ENCODE measurements at places on chromosomes 6 and 20.
A peak's percentile ranks its signal among the peaks of the same experiment; 100 is the strongest.

GRCh38 chr20:17750722-17751045 lies 50.9 kb downstream of the BANF2 start:
- DNase-seq = no peak

GRCh38 chr6:98498144-98498775 lies 336.1 kb upstream of the POU3F2 start:
- no peak for DNase-seq

- DNase-seq = no peak
These were observed 13.4 kb upstream of the SMIM8 start for GRCh38 chr6:87308970-87309369.

GRCh38 chr6:36777801-36778200 lies 61.4 kb downstream of the CPNE5 start:
- peak; percentile 28 for DNase-seq

DNA sequence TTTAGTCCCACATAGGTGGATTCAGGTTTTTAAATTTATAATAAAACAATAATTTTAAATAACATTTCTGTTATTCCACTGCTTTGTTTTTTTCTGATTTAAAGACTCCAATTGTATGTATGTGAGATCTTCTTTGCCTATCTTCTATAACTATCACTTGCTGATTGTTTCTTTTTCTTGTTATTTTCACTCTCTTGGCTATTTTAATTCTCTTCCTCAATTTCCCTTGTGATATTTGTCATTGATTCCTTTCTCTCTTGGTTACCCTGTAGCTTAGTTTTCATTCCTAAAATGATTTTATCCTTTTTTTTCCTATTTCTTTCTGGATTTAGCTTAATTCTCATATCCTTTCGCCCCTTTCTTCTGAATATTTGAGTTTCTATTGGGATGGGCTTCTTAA lies 227.3 kb upstream of the TENT5A start:
- DNase-seq = no peak

DNA sequence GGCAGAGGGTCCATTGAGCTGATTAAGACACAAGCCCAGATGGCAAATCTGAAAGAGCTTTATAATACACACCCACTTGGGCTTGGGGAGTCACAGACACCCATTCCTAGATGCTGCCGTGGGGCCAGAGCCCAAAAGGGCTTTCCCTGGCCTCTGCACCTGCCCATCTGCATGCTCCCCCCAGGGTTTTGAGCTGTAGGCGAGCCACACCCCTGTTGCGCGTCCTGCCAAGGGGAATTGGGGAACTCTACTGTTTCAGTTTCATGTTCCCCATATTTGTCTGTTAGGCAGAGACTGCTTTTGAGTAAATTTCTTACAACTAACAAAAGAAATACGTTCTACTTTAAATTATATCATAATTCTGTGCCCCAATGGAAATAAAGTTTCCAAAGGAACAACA lies 52.9 kb upstream of the FNDC1 start:
- no peak for DNase-seq

- no peak for DNase-seq
These were observed 55.7 kb downstream of the FAM217A start for GRCh38 chr6:4023240-4023639.

GRCh38 chr20:63137851-63138415 lies 78.0 kb downstream of the YTHDF1 start:
- no peak for DNase-seq

- DNase-seq = no peak
These were observed 66.3 kb downstream of the RBM38 start for GRCh38 chr20:57457243-57458095.

- no peak for DNase-seq
These were observed 35.2 kb downstream of the SMLR1 start for GRCh38 chr6:130862370-130862769.

DNA sequence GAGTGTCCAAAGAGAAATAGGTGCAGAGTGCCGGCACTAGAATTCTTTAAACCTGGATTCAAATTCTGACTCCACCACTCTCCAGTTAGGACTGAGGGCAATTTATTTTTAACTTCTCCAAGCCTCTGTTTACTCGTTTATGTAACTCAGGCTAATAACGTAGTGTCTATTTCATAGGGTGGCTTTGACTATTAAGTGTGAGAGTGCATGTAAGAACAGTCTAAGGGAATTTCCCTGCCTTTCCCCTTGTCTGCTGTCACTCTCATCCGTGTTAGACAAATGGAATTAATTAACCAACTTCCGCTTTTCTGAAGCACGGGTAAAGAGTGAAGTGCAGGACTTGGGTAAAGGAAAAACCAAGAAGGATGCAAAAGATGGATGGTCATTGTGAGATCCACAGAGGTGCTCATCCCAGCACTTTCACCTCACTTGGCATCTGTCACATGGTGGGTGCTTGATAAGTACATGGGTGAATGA lies 4.1 kb upstream of the ZKSCAN8 start:
- peak; percentile 81 for DNase-seq

- no peak for DNase-seq
These were observed 197.4 kb upstream of the PRSS16 start for GRCh38 chr6:27049863-27050781.

- DNase-seq = peak; percentile 10
These were observed 733.1 kb downstream of the HDGFL1 start for GRCh38 chr6:23302514-23302913.

DNA sequence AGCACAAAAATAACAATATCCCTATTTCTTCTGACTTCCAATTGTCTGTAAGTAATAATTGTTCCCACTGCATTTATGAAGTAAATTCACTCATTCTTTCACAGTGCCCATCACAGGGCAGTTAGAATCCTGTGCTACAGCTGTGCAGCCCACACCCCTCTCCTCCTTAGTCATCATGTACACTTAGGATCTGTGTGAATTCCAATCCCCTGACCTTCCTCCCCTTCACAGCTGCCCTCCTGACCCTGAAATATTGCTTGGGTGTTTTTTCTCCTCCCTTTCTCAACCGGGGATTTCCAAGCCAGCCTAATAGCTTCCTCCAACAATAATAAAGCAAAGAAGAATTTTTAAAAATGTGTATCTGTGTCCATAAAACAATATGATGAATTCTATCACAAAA lies 91.5 kb upstream of the BEND6 start:
- DNase-seq = no peak

DNA sequence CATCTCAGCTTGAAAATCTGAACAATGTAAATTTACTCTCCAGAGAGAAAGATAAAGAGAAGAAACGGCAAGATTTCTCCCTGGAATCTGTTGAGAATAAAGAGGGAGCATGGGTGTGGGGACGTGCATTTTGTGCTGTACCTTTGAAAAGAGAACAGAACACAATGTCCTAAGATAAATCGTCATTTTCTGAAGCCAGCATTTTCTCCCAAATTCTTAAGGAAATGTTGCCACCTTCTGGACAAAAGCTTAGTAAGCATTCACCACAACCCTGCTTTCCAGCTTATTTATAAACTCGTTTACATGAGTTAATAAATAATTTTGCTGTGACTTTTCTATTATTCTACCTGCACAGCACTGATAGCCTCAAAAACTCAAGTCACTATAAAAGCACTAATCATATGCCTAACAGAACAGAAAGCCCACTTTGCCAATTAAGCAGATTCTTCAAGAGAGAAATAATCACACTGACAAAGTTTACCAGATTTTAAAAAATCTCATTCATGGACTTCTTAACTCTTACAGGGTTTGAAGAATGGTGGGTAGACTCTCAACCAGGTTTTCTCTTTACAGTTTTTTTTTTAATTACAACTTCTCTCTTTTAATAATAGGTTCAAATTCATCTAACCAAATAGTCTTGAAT lies 155.8 kb downstream of the MBOAT1 start:
- peak; percentile 84 for DNase-seq

DNA sequence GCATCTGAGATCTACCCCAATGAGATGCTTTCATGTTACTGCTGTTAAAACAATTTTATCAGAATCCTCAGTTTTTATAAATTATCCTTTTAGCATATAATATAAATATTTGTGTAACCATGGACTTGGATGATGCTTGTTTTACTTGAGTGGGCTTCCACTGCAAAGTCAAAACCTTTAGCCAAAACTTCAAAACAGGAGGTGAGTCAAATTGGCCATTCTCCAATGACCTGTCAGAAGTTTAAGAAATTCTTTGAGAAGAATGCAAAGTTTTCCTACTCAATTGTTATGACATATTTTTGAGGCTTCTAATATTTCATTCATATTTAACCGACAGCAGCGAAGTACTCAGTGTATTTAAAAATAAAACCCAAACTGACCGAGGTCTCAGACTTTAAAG lies 507.9 kb downstream of the EYS start:
- DNase-seq = no peak

GRCh38 chr6:133001040-133001565 lies 186.7 kb downstream of the RPS12 start:
- no peak for DNase-seq

DNA sequence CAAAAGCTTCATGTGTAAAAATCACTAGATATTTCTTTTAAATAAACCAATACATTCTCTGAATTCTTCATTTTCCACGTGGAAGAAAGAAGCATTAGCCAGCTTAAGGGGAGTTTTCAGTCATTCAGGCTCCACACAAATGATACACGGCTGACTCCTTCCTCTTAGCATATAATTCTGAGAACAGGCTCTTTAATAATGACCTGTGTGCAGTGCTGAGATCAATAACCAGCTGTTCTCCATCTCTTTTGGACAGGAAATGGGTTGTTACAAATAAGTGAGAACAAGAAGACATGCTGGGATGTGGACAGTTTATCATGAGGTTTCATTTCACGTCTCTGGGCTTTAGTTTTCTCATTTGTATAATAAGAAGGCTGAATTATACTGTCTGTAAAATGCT lies 146.9 kb upstream of the C6orf118 start:
- no peak for DNase-seq

- DNase-seq = no peak
These were observed at the start of gene ASIP for GRCh38 chr20:34240693-34241615. ASIP (plus strand) TSS chr20:34241423; CDS start chr20:34260375, 18,952 bp downstream.

GRCh38 chr6:114576330-114576729 lies 233.5 kb upstream of the HS3ST5 start:
- no peak for DNase-seq

- no peak for DNase-seq
These were observed 18.3 kb upstream of the CITED2 start for GRCh38 chr6:139392794-139393193.

GRCh38 chr6:108330806-108331205 lies 36.0 kb downstream of the AFG1L start:
- DNase-seq = no peak

DNA sequence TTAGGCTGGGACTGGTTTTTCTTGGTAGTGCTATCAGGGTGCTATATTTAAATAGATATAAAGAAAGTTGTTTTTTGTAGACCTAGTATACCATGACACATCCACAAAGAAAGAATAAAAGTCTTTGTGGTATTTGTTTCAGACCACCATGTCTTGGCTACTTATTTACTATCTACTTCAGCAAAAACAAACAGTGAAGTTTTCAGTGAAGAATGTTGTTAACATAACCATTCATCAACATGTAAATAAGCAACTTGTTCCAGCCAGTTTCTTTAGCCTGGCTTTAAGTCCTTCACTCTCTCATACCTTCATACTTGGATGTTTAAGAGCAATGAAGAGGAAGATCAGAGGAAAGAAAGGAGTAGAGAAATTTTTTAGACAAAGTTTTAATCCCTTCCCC lies 624.1 kb downstream of the CD109 start:
- no peak for DNase-seq

GRCh38 chr6:142885182-142885867 lies 59.7 kb downstream of the HIVEP2 start:
- peak; percentile 70 for DNase-seq

GRCh38 chr20:16777126-16777525 lies 29.0 kb downstream of the OTOR start:
- DNase-seq = no peak

GRCh38 chr6:167285077-167285770 lies 5.9 kb upstream of the UNC93A start:
- no peak for DNase-seq

GRCh38 chr6:93453956-93454355 lies 34.6 kb upstream of the EPHA7 start:
- DNase-seq = no peak

DNA sequence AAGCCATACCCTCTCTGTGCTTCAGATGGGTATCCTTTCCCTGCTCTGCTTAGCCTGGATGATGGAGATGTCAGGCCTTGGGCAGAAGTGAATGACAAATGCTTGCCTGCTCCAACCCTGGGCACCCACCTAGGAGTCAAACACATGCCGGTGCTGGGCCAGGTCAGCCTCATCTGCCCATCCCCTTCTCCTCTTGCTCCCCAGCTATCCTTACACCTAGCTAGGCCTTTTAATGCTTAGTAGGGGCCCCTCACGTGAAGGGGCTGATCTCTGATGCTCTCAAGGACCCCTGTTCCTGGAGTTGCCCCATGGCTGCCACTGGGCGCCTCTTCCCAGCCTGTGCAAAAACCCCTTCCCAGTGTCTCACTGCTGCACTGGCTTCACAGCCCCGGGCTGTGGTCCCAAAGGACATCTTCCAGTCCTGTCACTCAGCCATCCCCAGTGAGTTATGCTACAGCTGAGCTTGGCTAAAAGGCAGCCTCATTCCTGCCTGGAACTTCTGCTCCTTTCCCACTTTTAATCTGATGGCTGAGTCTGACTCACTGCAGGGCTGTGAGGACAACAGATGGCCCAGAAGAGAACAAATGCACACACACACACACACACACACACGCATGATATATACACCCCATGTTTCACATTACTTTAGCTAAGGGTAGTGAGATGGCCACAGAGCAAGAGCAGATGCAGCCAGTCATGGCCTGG lies 12.8 kb upstream of the SDCBP2 start:
- DNase-seq = no peak

DNA sequence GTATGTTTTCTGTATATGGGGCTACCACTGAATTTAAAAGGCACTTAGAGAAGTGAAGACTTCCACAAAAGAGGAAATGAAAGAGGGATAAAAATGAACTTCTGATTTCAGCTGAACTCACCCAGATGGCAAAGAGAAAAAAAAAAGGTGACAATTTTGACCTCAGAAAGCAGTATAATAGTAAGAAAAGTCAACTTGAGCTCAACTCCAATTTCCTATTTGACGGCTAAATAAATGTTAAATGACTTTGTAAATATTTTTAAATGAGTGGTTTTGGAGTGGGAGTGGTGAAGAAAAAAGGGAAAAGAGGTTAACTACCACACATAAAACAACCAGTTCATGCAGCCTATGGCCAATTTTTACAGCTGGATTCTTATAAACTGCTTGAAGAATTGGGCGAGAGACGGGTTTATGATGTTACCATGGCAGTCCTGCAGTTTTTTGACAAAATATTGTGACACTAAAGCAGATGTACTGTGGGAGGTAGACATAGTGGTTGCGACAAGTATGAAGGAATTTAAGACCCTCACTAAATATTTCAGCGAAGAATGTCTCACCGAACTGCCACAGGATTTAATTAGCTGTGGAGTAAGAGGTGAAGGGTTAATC lies 49.8 kb upstream of the ADTRP start:
- DNase-seq = no peak

DNA sequence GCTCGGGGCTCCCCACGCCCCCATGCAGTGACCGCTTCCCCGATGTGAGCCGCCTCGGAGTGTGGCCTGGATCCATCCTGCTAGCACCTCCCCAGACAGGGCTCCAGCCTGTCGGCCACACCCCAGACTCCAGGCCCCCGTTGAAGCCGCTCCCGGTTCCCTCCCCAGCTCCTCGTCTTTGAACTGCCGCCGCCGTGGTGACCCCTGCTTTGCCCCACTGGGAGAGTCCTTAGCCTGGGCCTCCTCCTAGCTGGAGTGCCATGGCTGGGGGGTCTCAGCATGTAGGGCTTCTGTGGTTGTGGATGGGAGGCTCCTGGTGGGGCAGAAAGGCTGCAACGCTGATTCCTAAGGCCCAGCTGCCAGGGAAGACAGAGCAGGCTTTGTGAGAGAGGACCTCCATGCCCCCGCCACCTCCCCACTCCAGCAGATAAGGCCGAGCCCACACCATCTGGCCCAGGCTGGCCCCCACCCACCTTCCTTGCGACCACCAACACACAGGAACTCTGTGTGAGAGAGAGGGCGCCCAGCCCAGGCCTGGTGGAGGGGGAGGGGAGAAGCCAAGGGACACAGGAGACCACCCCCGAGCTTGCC lies 11.4 kb downstream of the FOXS1 start:
- DNase-seq = no peak

Data from hematopoietic multipotent progenitor cell treated with erythropoietin and hydrocortisone succinate and interleukin-3 and kit ligand, for 4 days (in vitro differentiated cells).